Activated CD4-positive, alpha-beta memory T cell treated with anti-CD3 and anti-CD28 coated beads, Interleukin-2, amount 10 ng/mL, durations not matched to agents 7 days and 5 days (primary cell): ENCODE measurements at places on chromosomes 6 and 20.

GRCh38 chr6:90338409-90338808 is 41.8 kb upstream of the BACH2 start:
- DNase-seq: no peak

DNA sequence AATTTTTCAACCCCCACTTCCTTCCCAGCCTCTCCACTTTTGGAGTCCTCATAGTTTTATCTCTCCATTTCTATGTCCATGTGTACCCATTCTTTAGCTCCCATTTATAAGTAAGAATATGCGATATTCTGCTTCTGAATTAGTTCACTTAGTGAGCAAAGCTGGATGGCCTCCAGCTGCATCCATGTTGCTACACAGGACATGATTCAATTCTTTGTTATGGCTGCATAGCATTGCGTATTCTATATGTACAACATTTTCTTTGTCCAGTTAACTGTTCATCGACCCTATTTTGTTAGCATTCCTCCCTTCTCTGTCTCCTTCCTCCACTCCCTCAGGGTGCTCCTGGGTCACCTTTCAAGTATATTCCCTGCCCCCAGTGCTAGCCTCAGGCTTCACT is 210.0 kb upstream of the SSTR4 start:
- no peak for DNase-seq

- no peak for DNase-seq
Observed at GRCh38 chr6:47200536-47201334, 109.0 kb downstream of the TNFRSF21 start.

DNA sequence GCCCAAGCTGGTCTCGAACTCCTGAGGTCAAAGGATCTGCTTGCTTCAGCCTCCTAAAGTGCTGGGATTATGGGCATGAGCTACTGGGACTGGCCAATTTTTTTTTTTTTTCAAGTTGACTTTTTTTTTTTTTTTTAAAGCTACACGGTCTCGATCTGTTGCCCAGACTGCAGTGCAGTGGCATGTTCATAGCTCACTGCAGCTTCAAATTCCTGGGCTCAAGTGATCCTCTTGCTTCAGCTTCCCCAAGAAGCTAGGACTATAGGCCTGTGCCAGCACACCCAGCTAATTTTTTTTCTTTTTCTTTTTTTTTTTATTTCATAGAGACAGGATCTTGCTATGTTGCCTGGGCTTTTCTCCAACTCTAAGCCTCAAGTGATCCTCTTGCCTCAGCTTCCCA is 59.5 kb downstream of the NCOA3 start:
- no peak for DNase-seq

GRCh38 chr6:110939429-110940200 is 18.9 kb upstream of the GTF3C6 start:
- DNase-seq: no peak

- DNase-seq: peak; percentile 93
Observed at GRCh38 chr6:144063744-144064401, 31.5 kb downstream of the SF3B5 start.

GRCh38 chr6:142292166-142292924 is 9.5 kb upstream of the ADGRG6 start:
- no peak for DNase-seq

DNA sequence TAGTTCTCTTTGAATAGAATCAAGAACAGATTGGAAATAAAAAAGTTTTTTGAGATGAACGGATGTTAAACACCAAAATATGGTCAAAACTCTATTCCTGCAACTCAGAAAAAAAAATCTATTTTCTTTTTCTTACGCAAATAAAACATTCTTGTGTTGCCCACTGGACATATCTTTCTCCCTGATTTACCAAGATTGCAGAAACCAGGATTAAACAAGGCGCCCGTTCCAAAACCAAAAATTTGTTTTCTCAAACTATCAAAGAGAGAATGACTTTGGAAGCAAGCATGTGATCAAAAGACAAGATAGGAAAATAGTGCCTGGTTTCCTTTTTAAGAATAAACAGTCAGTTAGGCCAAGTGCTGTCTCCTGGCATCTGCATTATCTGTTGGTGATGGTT is 273.1 kb downstream of the CLIC5 start:
- DNase-seq: no peak

DNA sequence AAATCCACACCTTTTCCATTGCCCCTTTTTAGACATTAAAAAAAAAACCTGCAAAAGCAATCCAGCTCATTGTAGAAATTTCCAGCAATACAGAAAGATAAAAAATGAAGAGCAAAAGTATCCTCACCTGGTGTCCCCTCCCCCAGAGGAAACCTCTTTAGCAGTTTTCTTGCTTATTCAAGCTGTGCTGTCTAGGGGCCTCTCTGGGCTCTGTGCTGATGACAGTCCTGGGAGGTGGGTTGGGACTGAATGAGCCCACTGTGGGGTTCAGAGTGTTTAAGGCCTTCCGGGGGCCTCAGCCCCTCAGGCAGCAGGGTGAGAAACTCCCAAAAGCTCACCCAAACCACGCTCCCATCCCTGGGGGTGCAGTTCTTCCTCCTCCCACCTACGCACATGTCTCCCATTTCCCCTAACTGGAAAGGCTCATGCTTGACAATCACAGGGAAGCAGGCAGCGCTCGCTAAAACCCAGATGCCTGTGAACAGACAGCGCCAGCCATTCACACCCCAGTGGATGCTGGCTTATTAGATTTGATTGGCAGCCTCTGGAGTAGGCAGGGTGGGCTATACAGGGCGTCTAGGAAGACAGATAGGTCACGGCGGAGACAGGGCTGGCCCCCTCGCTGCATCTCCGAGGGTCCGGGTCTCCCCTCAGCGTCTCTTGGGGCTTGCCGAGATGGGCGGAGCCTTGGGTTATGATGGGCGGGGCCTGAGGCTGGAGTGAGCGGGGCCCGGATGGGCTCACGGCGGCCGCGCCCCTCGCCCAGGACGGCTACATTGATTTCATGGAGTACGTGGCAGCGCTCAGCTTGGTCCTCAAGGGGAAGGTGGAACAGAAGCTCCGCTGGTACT is 4.6 kb downstream of the GUCA1A start:
- DNase-seq: no peak

GRCh38 chr20:57959018-57959417 is 249.2 kb upstream of the PMEPA1 start:
- DNase-seq: no peak

GRCh38 chr6:150416128-150416527 is 47.3 kb downstream of the IYD start:
- DNase-seq: no peak

GRCh38 chr20:10749084-10749483 is 75.3 kb upstream of the JAG1 start:
- no peak for DNase-seq

DNA sequence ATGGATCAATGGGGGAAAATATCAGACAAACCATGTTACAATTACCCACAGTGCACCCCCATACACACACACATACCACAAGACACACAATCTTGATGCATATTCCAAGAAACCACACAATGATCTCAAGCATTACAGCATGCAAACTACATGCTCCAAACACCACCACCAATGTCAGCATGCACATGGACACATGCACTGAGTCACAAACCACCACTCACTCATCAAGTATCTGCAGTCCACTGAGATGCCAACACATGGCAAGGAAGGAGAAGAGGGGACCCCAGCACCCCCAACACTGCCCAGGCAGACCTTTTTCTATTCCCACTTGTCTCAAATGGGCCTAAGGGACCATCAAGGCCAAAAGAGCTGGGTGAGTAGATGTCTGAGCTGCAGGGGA is 91.6 kb downstream of the PREX1 start:
- DNase-seq: no peak

GRCh38 chr6:159533016-159533415 is 160.0 kb downstream of the SOD2 start:
- DNase-seq: no peak

GRCh38 chr6:39084506-39084905 is 30.5 kb downstream of the SAYSD1 start:
- no peak for DNase-seq

GRCh38 chr20:61989741-61990140 is 75.9 kb downstream of the TAF4 start:
- DNase-seq: no peak

GRCh38 chr6:73854998-73855718 is 159.2 kb downstream of the CD109 start:
- DNase-seq: no peak

DNA sequence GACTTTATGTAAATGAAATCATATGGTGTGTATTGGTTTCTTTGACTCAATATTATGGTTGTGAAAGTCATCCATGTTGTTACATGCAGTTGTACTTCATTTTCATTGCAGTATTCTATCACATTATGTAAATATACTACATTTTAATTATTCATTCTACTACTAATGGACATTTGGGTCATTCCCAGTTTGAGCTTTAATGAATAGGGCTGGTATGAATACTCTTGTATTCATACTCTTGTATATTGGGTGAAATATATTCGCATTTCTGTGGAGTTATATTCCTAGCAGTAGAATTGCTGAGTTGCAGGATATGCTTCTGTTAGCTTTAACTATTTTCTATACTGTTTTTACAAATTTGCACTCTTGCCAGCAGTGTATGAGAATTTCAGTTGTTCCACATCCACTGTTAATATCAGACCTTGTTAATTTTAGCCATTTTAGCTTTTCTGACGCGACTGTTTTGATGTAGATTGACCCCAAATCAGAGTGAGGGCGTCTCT is 944.3 kb downstream of the KIF16B start:
- DNase-seq: no peak
